ENCODE measurements at places on chromosomes 6 and 20.

DNA sequence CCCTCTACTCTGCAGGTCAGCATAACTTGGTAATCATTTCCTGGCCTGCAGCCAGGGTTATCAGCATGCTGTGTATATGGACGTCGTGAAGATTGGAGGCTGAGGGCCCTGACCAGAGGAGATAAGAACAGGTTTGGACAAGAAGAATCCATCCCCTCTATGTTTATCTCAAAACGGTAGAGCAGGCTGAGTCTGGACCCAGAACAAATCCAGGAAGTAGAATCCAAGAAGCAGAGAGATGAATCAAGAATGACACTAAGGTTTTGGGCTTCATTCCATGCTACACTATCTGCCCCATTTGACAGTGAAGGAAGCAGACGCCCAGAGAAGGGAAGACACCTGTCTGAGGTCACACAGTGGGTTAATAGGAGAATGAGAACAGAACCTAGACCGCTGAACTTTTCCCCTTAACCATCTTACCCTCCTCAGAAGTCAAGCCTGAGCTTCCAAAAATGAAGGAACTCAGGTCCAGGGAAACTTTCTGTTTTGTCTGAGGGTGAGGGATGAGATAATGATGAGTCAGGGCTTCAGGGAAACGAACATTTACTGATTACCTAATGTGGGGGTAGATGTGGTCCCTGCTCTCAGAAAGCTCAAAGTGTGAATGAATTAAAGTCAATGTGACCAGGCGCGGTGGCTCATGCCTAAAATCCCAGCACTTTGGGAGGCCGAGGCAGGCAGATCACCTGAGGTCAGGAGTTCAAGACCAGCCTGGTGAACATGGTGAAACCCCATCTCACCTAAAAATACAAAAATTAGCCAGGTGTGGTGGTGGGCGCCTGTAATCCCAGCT, 9.4 kb upstream of the COMMD7 start:
- no peaks in the 10 kb centered on the region for H3K36me3 ChIP-seq
- H3K27me3 ChIP-seq: peaks cover 9% of the 10 kb centered on the region
- no peaks in the 10 kb centered on the region for H3K4me1 ChIP-seq
- H3K27ac ChIP-seq: no peak overlapping the region
- no peak for DNase-seq

DNA sequence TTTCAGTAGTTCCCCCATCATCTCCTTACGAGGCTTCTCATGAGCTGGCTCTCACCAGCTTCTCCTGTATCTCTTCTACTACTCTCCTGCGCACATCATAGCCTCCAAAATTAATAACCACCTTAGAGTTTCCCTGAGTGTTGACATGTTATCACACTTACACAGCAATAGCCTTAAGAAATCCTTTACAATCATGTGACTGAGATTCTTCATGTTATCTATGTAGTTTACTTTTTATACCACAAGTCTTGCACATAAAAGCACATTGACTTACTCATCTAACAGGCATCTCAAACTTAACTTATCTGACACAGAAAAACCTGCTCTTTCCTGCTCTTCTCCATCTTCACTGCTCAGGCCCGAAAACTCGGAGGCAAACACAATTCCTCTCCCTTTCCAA, 103.7 kb upstream of the TAB2 start:
- H3K27me3 ChIP-seq: no peaks in the 10 kb centered on the region
- no peak overlapping the region for H3K4me3 ChIP-seq
- no peaks in the 10 kb centered on the region for H3K4me1 ChIP-seq
- H3K36me3 ChIP-seq: no peaks in the 10 kb centered on the region
- no peak for DNase-seq

- H3K27ac ChIP-seq: no peak overlapping the region
- H3K4me1 ChIP-seq: no peaks in the 10 kb centered on the region
- no peaks in the 10 kb centered on the region for H3K36me3 ChIP-seq
- no peak for DNase-seq
- H3K4me3 ChIP-seq: no peak overlapping the region
These were observed 31.5 kb upstream of the RANBP9 start for GRCh38 chr6:13742961-13743735.

- no peaks in the 10 kb centered on the region for H3K27me3 ChIP-seq
- H3K27ac ChIP-seq: no peak overlapping the region
- H3K36me3 ChIP-seq: no peaks in the 10 kb centered on the region
- H3K4me3 ChIP-seq: no peak overlapping the region
- H3K4me1 ChIP-seq: peaks cover 9% of the 10 kb centered on the region
These were observed 59.8 kb upstream of the HIVEP1 start for GRCh38 chr6:11952316-11952715.
